ENCODE measurements at places on chromosomes 3 and 15.

GRCh38 chr3:124553178-124553577 lies 177.1 kb upstream of the UMPS start:
- DNase-seq, result no peak

DNA sequence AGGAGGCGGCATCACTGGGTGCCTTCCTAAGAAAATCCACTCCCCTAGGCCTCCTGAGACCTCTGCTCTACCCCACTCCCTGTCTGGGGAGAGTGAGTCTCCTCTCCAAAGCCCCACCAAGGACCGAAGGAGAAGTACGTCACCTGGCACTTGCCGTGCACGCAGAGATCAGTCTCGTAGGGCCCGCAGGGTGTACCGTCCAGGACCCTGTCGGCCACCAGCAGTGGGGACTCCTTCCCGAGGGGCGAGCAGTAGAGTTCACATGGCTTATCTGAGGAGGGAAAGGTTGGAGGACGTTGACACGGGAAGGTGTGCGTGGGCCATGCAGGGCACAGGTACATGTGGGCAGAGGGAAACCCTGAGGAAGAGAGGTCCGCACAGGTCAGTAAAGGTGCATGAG lies 232.9 kb downstream of the ADAMTS17 start:
- DNase-seq, result no peak

DNA sequence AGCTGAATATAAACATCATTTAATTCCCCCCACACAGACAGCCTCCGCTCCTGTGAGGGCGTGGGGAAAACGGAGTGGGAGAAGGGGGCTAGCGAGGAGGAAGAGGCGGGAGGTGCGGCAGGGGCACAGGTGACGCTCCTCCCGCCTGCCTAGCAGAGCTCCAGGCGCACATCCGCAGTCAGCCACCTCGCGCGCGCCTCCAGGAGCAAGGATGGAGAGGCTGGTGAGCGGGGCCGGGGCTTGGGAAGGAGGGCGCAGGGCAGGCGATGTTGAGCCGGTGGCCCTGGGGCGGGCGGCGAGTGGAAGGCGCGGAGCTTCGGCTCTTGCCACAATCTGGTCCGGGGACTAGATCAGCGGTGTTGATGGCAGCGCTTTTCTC lies at the start of gene CD200:
Gene CD200, plus strand, starts transcription at position 155 of the 379 bp plus-strand sequence. Its CDS starts 57 bp downstream, at position 212.
- no peak for DNase-seq

DNA sequence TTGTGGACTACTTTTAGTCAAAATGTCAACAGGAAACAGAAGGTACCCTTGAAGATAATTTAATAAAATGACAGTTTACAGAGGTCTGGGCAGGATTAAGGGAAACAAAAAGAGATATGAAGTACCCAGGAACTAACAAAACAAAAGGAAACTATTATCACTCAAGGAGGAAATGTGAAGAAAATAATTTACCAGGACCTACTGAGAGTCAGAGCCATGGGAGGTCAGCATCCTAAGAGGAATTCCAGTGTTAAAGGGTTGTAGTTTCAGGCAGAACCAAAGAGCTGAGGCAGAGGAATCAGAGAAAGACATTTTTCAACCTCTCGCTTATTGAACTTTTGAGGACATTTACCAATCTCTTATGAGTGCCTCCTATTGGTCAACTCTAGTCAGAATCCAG lies 408.9 kb upstream of the CBLB start:
- no peak for DNase-seq

GRCh38 chr15:58762731-58763130 lies 8.4 kb upstream of the MINDY2 start:
- no peak for DNase-seq

DNA sequence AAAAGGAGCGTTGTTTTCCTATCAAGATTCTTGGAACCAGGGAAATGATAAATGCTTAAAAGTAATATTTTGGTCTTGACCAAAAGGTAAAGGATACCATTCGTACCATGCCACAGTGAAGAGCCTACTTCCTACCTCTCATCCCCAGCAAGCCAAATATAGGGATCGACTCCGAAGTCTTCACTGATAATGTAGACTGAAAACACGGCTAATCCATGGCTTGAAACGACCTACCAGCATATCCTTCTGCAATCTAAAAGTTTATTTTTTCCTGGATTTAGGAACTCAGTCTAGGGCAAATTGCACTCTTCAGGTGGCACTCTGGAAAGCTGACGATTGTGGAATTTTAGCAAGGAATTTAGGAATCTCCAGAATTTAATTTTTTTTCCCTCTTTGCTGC lies 1.9 kb upstream of the SEMA6D start:
- no peak for DNase-seq

GRCh38 chr15:98850961-98851572 lies 156.5 kb downstream of the PGPEP1L start:
- DNase-seq, result peak; percentile 69

DNA sequence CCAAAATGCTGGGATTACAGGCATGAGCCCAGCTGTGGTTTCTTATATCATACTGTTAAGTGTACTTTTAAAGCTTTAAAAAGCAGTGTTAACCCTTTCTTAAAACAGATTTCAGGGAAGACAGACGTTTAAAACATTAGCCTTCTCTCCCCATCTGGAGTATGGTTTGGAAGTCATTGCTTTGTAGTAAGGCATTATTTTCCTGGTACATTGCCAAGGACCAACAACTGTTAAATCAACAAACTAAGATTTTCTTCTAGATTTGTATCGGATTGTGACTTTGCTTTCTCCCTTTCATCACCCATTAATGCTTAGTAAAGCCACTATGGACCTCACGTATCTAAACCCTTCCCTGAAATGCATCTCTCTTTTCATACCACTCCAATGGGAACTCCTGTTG lies 50.5 kb downstream of the UBE2E1 start:
- DNase-seq, result no peak

- DNase-seq, result no peak
These were observed 608.1 kb downstream of the ZNF385D start for GRCh38 chr3:21142949-21143348.

- DNase-seq, result no peak
These were observed 42.4 kb upstream of the SIAH2 start for GRCh38 chr3:150805354-150805753.

DNA sequence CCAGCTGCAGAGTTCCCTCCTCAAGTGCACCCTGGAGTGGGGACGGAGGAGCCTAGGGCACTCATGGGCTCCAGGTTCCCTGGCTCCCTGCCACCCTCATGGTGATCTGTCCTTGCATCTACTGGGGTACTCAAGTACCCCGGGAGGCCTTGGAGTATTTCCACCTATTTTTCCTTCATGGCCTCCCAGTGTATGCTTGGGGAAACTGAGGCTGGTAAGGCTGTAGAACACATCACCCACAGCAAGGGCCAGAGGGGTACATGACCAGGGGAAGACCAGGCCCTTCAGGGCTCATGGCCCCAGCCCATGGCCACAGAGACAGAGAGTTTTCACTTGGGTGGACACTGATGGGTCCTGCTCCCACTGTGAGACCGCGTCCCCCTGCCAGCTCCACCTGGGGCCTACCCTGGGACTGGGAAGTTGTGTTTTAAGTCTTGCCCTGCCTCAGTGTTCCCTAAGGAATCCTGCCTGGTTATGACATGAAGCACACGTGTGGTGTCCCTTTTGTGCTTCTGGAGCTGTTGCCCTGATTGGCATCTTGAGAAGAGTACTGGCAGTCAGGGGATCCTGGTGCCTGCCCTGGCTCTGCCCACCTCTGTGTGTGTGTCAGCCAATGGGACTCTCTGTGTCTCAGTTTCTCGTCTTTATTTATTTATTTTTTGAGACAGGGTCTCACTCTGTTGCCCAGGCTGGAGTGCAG lies 132.8 kb downstream of the TJP1 start:
- DNase-seq, result no peak

GRCh38 chr3:183638101-183638852 lies 2.9 kb downstream of the KLHL24 start:
- no peak for DNase-seq

DNA sequence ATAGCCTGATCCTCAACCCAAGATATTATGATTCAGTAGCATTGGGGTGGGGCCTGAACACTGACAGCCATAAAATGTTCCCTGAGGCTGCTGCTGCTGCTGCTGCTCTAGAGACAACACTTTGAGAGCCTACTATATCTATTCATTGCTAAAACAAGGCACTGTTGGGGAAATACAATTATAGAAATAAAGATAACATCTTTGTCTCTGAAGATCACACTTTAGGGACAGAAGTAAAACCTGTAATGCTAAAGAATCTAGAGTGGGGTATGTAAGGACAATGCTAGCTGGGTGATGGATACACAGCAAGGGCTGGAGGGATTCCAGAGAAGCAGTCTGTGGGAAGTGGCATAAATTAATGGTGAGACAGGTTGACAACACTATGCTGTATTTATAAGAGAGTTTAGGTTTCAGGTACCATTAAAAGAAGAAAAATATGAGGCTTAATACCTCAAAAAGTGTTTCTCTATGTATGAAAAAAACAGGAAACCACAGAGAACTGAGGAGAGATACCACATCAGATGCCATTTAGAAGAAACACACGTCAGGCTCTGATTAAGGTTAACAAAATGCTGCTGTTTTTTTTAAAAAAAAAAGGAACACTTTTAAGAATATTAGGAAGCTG lies 115.9 kb downstream of the CBLB start:
- no peak for DNase-seq

- no peak for DNase-seq
These were observed 14.9 kb upstream of the PCSK6 start for GRCh38 chr15:101504373-101504772.

- DNase-seq, result no peak
These were observed 56.2 kb upstream of the TGFBR2 start for GRCh38 chr3:30550246-30550645.

- no peak for DNase-seq
These were observed 1024.9 kb downstream of the TUSC7 start for GRCh38 chr3:117734496-117734895.

GRCh38 chr3:102143536-102143935 lies 291.3 kb upstream of the ZPLD1 start:
- no peak for DNase-seq

DNA sequence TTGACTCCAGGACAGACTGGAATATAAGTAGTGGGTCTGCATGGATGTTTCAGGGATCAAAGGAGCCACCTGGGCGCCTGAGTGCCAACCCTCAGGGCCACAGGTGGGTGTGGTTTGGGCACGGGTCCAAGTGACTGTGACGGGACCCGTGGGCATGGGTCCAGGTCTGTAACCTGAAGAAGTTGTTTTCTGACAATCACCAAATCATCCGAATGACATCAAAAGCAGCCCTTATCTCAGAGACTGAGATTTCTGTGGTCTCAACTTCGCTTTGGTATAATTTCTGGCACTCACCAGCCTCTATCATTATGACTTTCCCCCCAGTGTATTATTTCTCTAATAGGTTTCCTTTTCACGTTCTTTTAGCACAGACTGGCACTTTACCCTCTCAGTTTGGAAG lies 24.4 kb downstream of the RLBP1 start:
- DNase-seq, result no peak

DNA sequence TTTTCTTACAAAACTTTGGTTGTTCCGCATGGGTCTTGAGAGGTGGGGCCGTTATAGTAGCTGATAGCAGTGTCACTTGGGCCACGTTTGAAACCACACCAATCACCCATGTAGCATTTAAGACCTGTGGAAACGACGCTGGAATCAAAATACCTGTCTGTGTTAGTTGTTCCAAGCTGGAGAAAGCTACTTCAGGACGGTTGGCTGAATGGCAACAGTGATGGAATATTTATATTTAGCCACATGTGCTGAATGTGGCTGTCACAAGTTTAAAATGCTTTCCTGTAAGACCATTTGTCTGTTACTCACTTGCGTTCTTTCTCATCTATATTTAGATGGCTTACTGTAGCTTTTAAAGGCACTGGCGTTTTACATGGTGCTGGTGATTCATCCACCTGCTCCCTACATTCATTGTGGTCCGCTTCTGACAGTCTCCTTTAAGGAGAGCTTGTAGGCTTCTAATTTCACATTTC lies 1.4 kb downstream of the DNAJA4 start:
- DNase-seq, result no peak

DNA sequence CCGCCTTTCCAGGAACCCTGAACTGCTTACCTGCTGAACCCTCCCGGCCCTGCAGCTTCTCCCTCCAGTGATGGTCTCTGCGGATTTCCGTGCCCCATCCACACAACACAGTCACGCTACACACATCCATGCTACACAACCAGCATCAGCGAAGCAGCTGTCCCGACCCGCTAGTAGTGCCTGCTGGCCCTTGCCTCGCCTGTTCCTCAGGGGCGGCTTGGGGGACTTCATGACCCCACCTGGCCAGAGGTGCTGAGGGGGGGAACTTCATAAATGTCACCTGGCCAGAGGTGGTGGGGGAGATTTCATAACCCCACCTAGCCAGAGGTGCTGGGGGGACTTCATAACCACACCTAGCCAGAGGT lies 530 bp upstream of the TUBGCP5 start:
- no peak for DNase-seq

GRCh38 chr15:31023841-31024240 lies 32.4 kb upstream of the MTMR10 start:
- DNase-seq, result no peak

DNA sequence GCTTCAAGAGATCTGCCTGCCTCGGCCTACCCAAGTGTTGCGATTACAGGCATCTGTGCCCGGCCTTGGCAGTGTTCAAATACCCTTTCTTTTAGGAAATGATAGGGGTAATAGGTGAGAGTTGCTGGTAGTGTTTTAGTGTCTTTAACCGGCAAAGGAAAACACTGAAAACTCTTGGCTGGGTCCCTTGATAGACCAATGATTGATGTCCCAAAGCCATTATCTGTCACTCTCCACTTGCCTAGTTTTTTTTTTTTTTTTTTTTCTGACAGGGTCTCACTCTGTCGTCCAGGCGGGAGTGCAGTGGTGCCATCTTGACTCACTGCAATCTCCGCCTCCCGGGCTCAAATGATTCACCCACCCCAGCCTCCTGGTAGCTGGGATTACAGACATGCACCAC lies 19.7 kb downstream of the EBLN2 start:
- DNase-seq, result no peak

DNA sequence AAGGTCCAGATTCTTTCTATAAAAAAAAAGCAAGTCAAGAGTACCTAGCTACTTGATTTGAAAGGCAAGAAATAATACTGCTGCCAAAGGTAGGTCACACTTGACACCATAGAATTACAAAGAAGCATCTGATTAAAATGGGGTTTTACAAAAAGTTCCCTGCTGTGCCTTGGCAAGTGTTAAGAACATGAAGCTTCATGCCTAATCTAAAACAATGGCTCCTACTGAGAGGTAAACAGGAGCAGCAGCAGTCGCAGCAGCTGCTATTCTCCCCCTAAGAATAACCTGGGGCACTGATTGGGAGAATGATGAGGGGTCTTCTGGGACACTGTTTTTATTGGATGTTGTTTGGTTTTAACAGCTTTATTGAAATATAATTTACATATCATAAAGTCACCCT lies 14.1 kb downstream of the UBP1 start:
- no peak for DNase-seq
